ENCODE measurements at places on chromosomes 13 and 19.

DNA sequence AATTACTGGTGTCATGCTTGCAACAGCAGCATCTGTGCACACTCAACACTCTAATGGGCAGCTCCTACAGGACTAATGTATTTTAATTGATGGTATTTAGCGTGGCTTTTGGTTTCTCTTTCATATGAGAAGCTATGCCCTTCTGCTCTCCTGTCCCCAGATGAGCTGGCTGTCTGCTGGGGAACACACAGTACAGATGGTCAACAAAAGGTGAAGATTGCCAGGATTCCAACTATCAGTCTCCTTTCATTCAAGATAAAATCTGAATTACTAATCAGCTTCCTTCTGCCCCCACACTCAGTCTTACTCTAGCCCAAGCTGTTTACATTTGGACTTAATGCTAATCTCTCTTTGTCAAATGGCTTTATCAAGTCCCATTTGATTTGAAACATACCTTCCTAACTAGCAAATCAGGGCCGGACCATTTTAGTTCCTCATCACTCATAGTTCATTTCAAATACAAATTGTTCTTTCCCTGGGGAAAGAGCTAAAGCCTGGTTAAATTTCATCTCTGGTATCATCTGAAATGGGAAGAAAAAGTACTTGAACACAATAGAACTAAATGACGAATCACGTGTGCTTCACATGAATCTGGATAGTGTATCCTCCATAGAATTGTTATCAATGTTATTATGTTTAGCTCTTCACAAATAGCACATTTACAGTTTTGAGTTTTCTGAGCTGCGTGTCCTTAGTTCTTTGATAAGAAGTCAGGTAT lies 988.0 kb downstream of the PCDH17 start:
- no peak for DNase-seq

DNA sequence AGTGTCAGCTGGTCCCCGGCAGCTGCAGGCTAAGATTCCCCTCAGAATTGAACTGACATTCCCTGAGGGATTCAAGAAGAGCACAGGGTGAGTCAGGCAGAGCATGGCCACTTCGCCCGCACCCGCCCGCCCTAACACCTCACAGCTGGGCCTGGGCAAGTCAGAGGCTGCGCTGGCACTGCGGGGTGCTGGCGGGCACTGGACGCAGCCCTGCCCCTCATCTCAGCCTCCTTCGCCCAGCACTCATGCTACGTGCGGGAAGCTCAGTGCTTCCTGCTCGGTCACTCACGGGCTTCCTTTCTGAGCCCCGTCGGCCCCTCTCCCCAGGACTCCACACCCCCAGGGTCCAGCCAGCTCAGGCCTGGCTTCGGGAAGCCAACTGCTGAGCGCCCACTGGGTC lies 56.9 kb downstream of the MLLT1 start:
- DNase-seq: no peak

DNA sequence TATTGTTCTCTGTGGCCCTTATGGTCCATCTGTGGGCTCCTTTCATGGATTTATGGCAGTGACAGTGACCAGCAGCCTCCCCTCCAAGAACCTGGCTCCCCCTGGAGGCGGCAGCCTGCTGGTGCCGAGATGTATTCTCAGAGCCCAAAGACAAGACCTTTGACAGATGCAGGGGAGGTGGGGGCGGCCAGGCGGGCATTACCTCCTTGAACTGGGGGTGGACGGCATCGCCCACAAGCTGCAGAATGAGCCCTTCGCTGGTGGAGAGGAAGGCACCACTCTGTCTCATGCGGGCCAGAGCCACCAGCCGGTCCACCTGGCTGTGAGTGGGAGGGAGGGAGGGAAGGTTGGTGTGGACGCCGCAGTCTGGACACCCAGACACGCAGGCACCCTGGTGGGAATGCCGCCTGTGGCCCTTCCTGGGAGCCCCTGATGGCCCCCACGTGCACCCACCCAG lies 6.6 kb downstream of the ISOC2 start:
- DNase-seq: peak; percentile 45

DNA sequence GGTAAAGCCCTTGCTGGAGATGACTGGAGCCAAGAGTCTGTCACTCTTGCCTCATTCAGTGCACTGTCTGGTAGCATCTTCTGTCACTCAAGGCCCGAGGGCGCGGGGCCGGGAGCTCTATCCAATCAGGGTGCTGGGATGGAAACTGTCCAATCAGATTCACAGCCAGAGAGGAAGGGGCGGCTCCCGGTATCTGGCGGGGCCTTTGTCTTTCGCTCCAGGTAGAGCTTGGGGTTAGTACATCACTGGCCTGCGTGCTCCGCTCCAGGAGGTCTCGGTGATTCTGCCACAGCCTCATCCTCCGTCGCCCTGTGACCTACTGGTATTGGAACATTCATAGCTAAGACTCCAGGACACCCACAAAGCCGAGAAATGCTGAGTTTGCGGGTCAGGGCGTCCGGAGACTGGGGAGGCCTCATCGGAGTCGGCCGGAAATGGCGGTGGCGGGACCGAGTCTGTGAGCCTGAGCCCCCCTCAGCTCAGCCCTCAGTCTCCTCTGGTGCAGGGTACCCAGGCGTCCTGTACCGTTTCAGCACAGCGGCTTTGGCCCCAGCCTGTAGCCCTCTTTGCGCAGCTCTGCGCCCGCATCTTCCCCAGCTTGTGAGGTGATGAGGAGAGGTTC lies 20.6 kb upstream of the ZNF430 start:
- DNase-seq: no peak
